Epithelial cell of proximal tubule (primary cell): ENCODE measurements at places on chromosomes 16 and 17. TPM values are rescaled to one million over a fixed set of nuclear protein-coding genes. Genes with fewer than 3 reads are reported as not detected.

Gene DOC2B
- 18.1 and 29.7 TPM in 2 replicates for total RNA-seq

Gene ICAM2
- 18.4 and 19.9 TPM in 2 replicates for total RNA-seq

Gene HSF5
- total RNA-seq, result 0.22 and 0.29 TPM in 2 replicates

Gene CACNG3
- total RNA-seq, result not detected in 2 replicates

Gene SPNS1
- total RNA-seq, result 51.7 and 58.1 TPM in 2 replicates

Gene GDPD1
- total RNA-seq, result 0.92 and 2.9 TPM in 2 replicates

Gene UTS2R
- not detected in 2 replicates for total RNA-seq

Gene ZNF778
- total RNA-seq, result 3.7 and 6.2 TPM in 2 replicates

Gene XYLT1
- 0.14 and 0.23 TPM in 2 replicates for total RNA-seq

- DNase-seq, result no peak
Measured at GRCh38 chr17:16381496-16381820, 567 bp downstream of the UBB start.

- no peak for DNase-seq
Measured at GRCh38 chr16:265002-265529, 10.7 kb downstream of the RGS11 start.

DNA sequence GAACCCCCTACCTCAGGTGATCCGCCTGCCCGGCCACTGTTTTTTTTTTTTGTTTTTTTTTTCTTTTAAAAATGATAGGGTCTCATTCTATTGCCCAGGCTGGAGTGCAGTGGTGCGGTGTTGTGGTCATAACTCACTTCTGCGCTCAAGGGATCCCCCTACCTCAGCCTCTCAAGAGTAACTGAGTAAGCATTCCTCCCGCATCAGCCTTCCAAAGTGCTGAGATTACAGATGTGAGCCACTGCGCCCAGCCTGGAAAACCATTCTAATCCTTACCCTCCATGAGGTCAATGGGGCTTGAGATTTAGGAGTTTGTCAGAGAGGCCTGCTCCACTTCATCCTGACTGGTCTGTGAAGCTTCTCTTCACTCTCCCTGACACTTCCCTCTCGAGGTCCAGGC lies 12.5 kb downstream of the ERAL1 start:
- no peak for DNase-seq

DNA sequence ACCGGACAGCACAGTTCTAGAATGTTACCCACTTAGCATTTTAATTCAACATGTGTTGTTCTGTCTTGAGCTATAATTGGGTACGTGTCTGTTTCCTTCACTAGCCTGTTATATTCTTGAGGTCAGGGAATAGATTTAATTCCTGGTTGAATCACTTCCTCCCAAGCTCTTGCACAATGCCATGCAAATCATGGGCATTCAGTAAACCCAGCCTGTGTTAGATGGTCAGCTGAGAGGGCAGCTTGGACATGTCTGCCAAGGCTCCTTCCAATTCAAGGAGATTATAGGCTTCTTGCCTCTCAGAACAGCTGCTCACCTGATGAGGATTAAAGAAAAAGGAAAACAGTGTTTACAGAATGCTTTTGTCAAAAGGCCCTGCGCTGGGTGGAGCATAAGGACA lies 12.6 kb downstream of the C1QTNF1 start:
- peak; percentile 79 for DNase-seq

GRCh38 chr16:175011-175949 lies 1.2 kb upstream of the HBA1 start:
- DNase-seq, result no peak

DNA sequence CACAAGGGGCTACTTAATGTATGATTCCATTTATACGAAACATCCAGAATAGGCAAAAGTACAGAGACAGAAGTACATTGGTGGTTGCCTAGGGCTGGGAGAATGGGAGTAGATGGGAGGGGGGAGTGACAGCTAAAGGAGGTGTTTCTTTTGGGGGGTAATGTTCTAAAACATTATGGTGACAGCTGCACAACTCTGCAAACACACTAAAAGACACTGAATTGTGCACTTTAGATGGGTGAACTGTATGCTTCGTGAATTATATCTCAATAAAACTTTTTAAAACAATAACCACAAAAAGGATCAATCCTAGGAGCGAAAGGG lies 661 bp downstream of the LYRM9 start:
- no peak for DNase-seq

DNA sequence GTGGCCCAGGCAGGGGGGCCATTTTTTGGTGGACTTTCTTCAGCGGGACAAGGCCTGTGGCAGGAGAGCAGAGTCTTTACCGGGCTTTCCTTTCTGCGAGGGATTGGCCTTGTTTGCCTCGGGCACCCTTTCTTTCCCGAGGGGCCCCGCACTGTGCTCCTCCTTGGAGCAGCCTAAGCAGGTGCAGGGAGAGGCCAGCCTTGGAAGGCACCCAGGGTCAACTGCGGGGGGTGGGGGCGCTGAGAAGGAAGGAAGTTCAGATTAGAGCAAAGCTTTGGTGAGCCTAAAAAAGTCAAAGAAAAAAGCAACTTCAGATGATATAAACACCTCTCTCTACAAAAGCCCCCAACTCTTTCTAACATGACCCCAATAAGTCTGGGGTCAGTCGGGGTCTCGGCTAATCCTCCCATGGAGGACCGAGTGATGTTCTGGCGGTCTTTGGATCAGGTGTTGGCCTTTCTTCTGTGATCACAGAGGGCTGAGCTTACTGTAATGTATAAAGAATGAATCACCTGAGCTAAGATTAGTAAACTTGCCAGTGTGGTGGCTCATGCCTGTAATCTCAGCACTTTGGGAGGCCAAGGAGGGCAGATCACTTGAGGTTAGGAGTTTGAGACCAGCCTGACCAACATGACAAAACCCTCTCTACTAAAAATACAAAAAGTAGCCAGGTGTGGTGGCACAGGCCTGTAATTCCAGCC lies 63.0 kb downstream of the PGS1 start:
- no peak for DNase-seq

DNA sequence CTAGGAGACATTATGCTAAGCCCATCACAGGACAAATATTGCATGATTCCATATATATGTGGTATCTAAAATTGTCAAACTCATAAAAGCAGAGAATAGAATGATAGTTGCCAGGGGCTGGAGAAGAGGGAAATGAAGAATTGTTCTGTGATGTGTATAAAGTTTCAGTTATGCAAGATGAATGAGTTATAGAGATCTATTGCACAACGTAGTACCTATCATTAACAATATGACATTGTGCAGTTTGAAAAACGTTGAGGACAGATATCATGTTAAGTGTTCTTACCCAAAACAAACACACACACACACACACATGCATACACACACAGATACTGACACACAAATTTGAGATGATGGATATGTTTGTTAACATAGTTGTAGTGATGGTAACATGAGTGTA lies 871.6 kb upstream of the GOT2 start:
- DNase-seq, result no peak

DNA sequence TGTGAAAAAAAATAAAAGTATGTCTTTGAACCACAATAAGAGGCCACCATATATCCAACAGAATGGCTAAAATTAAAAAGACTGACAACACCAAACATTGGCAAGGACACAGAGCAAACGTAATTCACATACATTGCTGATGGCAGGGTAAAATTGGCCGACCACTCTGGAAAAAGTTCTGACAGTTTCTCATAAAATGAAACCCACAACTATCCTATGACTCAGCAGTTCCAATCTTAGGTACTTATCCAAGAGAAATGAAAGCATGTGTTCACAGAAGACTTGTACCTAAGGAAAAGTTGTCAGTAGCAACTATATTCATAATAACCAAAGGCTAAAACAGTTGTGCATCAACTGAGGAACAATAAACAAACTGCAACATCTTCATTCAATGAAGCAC lies 357.3 kb upstream of the XYLT1 start:
- DNase-seq, result no peak

- no peak for DNase-seq
Measured at GRCh38 chr17:61073799-61074513, 325.7 kb upstream of the TBX2 start.

DNA sequence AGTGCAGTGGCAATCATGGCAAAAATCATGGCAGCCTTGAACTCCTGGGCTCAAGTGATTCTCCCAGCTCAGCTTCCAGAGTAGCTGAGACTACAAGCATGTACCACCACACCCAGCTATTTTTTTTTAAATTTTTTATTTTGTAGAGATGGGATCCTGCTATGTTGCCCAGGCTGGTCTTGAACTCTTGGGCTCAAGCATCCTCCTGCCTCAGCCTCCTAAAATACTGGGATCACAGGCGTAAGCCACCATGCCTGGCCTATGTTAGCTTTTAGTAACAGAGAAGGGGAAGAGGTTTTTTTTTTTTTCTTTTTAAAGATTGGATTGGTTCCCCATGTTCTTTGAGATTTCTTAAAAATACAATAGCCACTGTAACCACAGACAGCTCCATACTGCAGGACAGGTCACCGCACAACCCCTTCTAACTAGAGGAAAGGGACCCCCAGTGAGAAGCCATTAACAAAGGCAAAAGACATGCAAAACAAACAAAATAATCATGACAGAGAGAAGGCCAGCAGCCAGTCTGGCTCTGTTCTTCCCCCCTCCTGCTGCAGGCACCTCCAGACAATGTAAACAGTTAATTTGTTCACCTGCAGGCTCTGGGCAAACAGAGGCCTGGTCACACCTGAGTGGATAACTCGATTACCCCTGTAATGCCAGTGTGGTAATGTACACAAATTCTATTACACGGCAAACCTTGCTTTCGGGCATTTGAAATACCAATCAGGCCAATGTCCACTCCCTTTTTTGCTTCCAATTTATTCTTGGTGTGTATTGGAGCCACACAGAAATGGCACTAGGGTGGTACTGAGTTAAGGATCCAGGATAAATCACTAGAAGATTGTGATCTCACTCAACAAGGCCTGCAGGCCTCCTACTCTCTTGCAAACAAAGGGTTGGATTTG lies 52.9 kb downstream of the SNX11 start:
- DNase-seq, result no peak

GRCh38 chr16:54986409-54986808 lies 55.7 kb downstream of the IRX5 start:
- DNase-seq, result no peak

- DNase-seq, result no peak
Measured at GRCh38 chr17:51739245-51739886, 419.1 kb downstream of the CA10 start.

DNA sequence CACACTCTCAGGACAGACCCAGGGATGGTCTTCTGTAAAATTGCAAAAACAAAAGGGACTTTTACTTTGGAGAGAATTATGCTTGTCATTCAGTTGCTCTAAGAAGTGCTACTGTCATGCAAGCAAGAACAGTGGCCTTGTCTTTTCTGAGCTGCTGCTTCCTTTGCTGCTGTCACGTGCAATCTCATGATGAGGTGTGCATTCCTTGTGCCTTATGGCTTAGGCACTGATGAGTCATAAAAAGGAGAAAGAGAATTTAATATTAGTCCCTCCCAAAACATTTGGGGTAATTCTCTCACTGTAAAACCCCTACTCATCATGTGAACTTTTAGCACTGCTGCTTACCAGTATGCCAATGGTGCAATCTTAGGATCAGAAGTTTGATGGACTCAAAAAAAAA lies 2051.3 kb downstream of the TP53TG3F start:
- DNase-seq, result no peak

DNA sequence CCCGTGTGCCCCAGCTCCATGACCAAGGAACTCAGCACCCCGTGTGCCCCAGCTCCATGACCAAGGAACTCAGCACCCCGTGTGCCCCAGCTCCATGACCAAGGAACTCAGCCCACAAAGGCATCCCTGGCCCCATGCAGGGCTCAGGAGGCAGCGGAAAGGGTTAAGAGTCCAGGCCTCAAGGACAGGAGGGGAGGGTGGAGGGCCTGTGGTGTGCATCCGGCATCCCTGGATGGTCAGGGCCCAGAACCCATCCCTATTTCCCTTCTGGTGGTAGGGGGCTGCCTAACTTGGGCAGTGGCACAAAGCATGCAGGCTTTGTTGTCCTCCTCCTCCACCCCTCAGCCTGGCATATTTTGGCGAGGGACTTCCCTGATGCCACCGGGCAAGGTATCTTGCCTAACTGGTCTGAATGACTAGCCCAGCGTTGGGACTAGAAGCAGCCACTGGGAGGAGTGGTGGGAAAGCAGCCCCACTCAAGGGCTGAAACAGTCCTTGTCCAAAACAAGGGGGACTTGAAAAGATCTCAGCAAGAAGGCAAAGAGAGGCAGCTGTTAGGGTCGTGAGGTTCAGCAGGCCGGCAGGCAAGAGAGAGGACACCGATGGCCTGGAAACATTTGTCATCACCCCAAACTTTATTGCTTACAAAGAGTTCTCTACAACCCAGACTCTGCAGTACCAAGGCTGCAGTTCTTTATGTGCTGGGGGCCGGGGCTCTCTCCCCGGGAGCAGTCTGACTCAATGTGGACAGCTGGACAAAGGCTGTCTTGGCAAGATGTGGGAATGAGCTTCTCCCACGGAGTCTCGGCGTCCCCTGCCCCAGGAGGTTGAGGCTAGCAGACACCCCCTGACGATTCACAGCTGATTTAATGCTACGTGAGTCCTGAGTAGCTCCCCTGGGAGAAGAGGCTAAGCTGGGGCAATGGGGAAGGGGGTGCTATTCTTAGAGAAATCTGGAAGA lies 902 bp upstream of the SPATA32 start:
- no peak for DNase-seq

DNA sequence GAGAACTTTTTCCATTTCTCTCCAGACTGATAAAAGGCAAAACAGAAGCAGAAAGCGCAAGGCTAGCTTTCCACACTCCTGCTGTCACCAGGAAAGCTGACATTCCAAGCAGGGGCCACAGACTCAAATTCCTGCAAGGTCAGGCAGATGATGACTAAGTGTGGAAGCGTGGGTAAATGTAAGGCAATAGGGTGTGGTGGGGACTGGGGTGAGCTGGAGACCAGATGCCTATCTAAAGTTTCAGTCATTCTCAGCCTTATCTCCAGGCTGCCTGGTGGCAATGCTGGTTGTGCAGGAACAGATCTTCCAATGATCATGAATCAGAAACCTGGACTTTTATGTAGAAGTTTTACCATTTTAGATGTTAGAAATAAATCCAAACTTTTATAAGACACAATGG lies 224.1 kb downstream of the GSG1L start:
- no peak for DNase-seq

- DNase-seq, result no peak
Measured at GRCh38 chr17:34740565-34741520, 161.5 kb downstream of the TMEM132E start.

DNA sequence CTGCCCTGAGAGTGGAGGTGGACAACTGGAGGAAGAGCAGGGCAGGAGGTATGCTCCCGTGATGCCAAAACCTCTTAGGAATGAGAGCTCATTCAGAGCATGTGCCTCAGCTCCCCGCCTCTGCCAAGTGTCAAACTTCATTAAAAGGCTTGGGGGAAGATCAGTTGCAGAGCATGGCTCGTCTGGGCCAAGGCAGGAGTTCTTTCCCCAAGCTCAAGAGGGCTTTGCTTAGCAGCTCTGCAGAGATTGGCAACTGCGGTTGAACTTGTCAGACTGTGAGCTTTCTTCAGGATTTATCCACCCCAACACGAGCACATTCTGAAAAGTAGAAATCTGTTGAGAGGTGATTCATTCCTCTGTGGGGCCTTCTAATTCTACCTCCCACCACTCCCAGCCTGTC lies 248.1 kb downstream of the HS3ST3A1 start:
- no peak for DNase-seq

DNA sequence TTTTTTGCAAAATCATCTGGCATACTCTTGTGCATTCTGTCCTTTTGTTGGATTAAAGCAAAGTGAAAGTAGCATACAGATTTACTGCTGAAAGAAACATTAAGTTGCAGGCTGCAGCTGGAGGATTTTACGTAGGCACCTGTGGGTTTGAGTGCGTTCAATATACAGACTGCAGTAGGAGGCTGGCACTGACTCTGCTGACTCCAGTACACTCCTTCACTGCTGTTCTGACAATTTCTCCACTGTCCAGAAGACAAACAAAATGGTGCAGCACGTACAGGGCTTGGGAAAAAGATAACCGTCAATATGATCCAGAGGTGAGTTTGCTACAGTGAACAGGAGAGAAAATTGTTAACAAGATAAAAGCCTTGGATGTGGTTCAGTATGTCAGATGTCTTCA lies 73.3 kb downstream of the TANC2 start:
- DNase-seq, result no peak

GRCh38 chr17:20253323-20253722 lies 214.0 kb downstream of the LGALS9B start:
- DNase-seq, result no peak
